ENCODE measurements at places on chromosomes 2 and 18. TPM values are rescaled to one million over a fixed set of nuclear protein-coding genes. Genes with fewer than 3 reads are reported as not detected.
A peak's percentile ranks its signal among the peaks of the same experiment; 100 is the strongest.

GRCh38 chr18:305003-305501 lies 37.2 kb upstream of the THOC1 start:
- DNase-seq, result peak; percentile 43

DNA sequence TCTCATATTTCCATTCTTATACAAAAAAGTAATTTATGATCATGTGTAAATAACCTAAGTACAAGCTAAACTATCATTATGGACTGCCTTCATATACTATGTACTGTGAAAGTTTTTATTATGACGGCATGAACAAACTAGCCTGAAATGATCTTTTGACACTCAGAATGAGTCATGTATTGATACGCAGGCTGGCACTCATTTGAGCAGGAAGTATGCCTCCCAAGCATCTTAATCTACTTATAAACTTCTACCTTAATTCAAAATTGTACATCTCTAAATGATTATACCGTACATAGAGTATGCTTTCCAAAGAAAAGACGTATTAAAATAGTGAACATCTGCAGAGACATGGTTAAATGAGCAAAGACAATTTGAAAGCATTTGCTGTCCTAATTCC lies 207.1 kb upstream of the SPOPL start:
- no peak for DNase-seq

The MAP3K19 gene
- not detected for total RNA-seq

The ZNF804A gene
- total RNA-seq, result 8.0 TPM

DNA sequence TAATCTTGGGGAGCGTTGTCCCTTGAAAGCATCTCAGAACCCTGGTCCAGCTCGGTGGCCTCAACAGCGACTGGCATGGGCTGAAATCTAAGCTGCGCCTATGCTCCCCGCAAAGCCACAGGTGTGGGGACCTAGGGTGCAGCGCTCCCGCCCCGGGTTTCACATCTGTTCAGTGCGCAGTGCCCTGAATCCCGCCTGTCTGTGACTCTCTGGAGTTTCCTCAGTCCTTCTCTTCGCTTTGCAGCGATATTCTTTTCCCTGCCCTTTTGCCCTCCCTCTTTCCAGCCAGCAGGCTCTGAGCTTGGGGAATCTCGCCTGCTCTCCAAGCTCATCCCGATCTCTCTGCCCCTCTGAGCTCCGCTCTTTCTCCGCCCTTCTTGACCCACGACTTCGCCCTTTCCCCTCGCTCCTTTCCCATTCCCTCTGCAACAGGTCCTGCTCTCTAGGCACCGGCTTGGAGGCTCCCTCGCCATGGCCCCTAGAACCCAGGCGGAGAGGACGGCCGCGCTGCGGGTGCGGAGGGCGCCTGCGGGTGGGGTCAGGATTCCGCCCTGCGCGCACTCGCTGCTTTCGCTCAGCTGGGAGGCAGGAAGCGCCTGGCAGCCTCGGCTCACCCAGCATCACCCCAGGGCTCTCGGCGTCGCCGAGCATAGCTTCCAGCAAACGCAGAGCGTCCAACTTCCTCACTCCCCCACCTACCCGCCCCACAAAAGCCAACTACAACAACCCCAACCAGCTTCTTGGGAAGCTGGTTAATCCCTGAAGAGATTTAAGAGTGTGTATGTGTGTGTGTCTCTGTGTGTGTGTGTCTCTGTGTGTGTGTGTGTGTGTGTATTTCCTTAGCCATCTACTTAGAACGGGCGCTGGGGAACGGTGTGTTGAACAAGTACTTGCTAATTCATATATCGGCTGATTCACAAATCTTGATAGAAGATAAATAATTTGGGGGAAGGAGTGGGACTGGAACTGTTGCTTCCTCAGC lies 1.1 kb downstream of the GRP start:
- no peak for DNase-seq

- DNase-seq, result no peak
Observed at GRCh38 chr2:120421126-120421829, 75.3 kb downstream of the INHBB start.

DNA sequence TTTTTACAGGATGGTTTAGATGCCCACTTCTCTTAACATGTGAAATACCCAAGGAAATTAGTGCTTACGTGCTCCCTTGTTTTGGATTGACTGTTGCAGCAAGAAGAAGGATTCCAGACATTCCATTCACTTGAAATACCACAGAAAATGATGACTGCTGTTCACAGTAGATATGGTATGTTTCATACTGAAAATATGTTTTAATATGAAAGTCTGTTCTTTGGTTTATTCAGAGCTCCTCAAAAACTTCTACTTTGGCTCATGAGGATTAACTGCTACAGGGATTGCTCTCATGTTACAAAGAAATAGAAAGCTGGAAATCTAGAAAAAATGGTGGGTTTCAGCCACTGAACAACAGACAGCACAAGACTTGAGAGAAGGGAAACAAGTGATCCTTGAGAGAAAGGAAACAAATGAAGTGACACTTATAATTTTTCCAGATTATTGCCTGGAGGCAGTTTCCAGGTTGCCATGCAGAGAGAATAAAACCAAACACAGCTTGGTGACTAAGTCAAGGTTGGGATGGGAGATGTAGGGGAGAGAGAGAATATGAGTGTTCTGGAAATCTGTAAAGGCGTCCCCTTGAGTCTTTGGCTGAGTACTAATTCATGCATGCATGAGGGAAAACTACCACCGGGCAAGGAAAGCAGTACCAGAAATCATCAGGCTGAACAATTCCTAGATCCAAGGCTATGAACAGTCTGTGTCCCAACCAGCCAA lies 348.1 kb downstream of the CLIP4 start:
- no peak for DNase-seq

DNA sequence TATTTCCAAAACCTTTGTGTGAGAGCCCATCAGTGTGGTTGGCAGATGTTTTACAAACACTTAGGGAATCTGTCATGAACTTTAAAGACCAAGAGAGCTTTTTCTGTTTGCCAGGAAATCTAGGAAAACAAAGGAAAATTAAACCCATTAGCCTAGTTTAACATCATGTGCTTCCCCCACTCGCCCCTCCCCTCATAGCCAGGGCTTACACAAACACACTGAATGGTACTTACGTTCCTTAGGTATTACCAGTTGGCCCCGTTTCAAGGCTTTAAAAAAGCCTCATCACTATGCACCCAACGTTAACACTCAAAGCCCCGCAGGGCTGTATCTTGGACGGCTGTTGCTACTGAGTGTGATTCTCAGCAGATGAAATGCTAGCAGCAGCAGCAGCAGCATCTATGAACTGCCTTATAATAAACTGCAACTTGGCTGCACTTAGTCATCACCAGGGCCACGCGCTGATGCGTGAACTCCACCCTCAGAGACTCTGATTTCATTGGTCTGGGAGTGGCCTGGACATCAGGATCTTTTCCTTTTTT lies 20.1 kb upstream of the TTC39C start:
- DNase-seq, result peak; percentile 79

The ACTR2 gene
- total RNA-seq, result 150 TPM

GRCh38 chr2:212078103-212078502 lies 460.5 kb downstream of the ERBB4 start:
- no peak for DNase-seq

GRCh38 chr2:63888490-63889402 lies 47.0 kb downstream of the UGP2 start:
- DNase-seq, result peak; percentile 42

- DNase-seq, result peak; percentile 48
Observed at GRCh38 chr2:233221378-233222063, 30.0 kb upstream of the ATG16L1 start.

DNA sequence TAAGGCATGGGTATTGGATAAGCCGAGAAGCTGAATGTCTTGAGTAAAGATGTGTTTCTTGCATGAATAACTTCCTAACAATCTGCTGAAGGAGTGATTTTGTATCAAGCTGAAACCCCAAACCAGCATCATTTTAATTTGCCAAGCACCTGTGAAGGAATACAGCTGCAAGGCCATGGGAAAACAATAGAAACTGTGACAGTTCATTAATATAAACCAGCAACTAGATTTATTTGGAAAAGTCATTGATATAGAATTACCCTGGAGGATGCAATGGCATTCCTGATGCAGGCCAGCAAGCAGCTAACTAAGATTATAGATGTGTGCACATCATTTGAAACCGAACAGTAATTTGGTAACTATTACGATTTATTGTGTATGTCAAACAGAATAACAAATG lies 155.7 kb upstream of the TCF4 start:
- DNase-seq, result no peak

DNA sequence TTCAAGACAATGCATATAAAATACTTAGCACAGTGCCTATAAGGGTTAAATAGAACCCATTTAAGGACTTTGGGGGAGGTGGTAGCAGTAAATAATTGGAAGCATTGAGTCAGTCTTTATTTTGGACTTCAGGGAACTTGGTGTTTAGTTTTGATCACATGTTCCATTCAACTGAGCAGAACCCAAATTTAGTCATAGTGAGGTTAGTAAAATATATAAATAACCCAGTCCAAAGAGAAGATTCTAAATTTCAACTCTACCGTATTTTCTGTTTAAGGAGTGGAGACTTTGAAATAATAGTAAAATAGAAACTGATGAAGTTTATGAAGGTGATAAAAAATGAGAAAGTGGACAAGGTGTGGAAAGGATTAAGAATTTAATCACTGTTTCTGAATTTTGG lies 19.7 kb downstream of the TWSG1 start:
- no peak for DNase-seq

- DNase-seq, result no peak
Observed at GRCh38 chr2:159591221-159591620, 25.1 kb downstream of the BAZ2B start.

The TAF1B gene
- total RNA-seq, result 73.8 TPM

The GIGYF2 gene
- total RNA-seq, result 51.0 TPM

DNA sequence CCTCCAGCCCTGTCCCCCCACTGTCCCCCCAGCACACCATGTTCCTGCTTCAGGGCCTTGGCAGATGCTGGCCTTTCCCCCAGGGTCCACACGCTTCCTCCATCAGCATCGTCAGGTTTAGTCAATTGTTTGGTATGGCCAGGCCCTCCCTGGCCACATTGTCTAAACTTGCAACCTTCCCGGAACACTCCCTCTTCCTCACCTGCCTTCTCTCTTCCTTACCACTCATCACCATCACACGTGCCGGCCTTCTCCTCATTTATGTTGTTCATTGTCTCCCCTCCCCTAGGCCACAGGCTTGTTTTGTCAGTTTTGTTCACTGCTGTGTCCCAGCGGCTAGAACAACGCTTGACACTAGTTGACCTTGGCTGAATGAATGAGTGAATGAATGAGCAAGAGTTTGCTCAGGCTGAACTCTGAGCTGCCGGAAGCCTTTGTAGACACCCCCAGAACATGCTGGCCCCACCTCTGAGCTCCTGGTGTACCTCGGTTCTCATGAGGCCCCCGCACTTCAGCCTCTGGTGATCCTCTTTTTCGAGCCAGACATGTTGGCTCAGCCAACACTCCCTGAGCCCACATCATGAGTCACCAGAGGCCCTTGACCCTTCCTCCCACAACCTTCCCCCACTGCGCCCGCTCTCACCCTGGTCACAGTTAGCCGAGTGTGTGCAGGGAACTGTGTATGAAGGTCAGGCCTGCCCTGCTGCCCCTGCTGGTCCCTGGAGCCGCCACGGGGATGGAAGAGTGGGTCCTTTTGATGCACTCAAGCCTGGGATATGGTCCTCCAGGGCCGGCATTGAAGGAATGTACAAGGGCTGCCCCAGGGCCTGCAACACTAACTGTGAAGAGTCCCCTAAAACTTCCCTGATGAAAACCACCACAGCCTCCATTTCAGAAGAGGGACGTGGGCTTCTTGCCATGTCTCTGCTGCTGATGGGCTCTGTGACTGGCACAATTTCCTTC lies 57.5 kb downstream of the HS1BP3 start:
- peak; percentile 61 for DNase-seq

The SERPINB4 gene
- total RNA-seq, result 0.26 TPM

DNA sequence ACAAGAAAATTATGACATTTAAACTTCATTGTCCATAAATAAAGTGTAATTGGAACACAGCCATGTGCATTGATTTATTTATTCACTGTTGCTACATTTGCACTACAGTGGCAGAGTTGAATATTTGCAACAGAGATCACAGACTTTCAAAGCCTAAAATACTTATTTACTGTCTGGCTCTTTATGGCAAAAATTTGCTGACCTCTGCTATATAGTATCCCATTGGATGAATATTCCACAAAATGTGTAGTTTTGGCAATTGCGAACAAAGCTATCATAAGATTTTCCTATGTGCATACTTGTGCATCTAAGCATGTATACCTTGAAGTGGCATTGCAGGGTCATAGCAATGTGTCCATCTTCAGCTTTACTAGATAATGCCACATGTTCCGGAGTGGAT lies 32.1 kb downstream of the CCDC85A start:
- DNase-seq, result no peak

DNA sequence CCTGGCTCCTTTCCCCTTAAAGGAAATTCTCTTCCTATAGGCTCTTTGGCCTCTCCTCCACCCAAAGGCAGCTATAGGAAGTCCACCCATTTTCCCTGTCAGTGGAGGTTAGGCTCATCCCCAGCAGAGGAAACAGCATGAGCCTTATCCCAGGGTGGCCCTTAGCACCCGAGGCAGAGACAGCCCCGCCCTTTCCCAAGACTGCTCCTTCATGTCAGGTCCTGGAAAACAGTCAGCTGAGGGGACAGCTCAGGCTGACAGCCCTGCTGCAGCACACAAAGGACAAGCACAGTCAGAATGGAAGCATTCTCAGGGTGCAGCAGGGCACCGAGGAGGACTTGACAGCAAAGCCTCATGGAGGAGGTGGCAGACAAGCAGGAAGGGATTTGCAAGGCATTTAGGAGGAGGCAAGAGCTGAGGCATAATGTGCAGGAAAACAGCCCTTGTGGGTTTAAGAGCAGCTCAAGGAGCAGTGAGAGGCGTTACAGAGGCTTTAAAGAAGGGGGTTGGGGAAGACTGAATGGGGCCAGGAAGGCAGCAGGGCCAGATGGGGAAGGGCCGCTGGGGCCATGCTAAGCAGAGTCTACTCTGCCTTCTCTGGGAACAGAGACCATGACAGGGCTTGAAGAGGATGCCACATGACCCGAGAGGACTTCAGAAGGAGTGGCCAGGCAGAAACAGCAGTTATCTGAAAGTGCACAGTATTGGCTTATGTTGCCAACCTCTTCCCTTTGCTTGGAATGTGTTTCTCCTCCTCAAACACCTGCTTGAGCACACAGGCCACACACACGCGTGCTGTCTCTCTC lies 216.6 kb downstream of the SH3BP4 start:
- DNase-seq, result no peak

The EVX2 gene
- total RNA-seq, result not detected

- no peak for DNase-seq
Observed at GRCh38 chr18:2826581-2826980, 20.2 kb upstream of the EMILIN2 start.

- peak; percentile 72 for DNase-seq
Observed at GRCh38 chr2:61853086-61853846, 594 bp downstream of the FAM161A start.

- DNase-seq, result no peak
Observed at GRCh38 chr2:54595999-54596902, 127.2 kb upstream of the EML6 start.

GRCh38 chr2:218028189-218028495 lies 25.3 kb upstream of the TNS1 start:
- no peak for DNase-seq

GRCh38 chr18:14928396-14928795 lies 180.4 kb downstream of the ANKRD30B start:
- DNase-seq, result no peak

DNA sequence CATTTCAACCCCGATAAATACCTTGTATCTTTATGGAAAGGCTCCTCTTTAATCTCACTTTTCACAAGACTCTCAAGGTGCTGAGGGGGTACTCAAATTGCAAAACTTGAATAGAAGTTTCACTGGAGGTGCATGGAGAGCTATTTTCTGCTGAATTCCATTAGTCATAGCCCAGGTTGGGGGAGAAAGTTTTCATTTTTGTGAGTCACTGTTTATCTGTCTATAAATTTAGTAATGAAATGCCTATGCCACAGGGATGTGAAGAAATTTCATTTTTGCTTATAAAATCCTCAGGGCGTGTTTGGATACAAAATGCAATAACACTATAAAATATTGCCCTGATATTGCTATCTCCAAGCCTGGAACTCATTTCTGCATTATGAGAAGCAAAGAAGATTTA lies 346.3 kb downstream of the LRATD1 start:
- DNase-seq, result no peak

Data from SJSA1 (cell line).